ENCODE measurements at places on chromosomes 4 and X.
A peak's percentile ranks its signal among the peaks of the same experiment; 100 is the strongest.

- no peaks in the 10 kb centered on the region for H3K4me1 ChIP-seq
- H3K27me3 ChIP-seq, result no peaks in the 10 kb centered on the region
- H3K36me3 ChIP-seq, result no peaks in the 10 kb centered on the region
- DNase-seq, result no peak
Measured at GRCh38 chr4:76831711-76832373, 66.1 kb downstream of the SOWAHB start.

DNA sequence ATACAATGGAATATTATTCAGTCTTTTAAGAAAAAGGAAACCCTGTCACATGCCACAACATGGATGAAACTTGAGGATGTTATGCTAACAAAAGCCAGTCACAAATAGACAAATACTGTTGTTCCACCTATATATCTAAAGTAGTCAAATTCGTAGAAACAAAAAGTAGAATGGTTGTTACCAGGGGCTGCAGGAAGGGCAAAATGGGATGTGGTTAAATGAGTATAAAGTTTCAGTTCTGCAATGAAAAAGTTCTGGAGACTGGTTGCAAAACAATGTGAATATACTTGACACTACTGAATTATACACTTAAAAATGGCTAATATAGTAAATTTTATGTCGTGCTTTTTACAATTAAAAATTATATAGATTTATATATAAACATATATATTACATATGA lies 12.2 kb downstream of the SPOCK3 start:
- H3K4me1 ChIP-seq, result no peaks in the 10 kb centered on the region
- H3K4me3 ChIP-seq, result no peak overlapping the region
- no peaks in the 10 kb centered on the region for H3K27me3 ChIP-seq
- no peaks in the 10 kb centered on the region for H3K36me3 ChIP-seq
- no peak for DNase-seq

DNA sequence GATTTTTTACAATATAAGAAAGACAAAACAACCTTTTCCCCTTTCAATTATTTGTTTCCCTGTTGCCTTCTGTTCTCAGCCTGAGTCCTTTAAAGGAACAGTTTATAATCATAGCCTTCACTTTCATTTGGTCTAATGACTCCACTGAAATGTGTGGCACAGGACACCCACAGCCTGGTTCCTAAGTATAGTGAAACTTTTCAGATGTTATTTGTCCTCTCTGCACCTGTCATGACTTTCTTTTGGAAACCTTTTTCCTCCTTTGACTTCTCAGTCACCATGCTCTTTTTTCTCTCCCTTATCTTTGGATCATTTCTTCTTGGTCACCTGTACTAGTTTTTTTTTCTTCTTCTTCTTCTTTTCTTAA lies 237.8 kb upstream of the ANXA3 start:
- no peak for DNase-seq
- no peaks in the 10 kb centered on the region for H3K36me3 ChIP-seq
- no peaks in the 10 kb centered on the region for H3K27me3 ChIP-seq

DNA sequence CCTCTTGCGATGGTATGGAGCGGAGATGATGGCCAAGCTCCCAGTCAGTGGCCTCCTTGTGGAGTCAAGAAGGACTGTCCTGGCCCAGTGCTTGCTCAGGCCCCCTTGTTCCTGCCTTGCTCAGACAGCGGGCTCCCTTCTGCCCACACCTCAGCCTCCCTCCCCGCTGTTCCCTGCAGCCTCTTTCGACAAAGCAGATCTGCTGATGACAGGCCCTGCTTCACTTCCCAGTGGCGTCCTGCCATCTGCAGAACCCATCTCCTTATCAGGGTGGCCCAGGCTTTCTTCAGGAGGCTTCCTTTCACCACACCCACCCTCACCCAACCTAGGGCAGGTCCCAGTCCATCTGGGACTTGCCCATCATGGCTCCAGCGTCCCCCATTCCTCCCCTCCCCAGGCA lies 80.0 kb downstream of the CLDN34 start:
- no peak overlapping the region for H3K4me3 ChIP-seq
- DNase-seq, result no peak
- no peaks in the 10 kb centered on the region for H3K36me3 ChIP-seq
- H3K27ac ChIP-seq, result no peak overlapping the region
- no peaks in the 10 kb centered on the region for H3K27me3 ChIP-seq

DNA sequence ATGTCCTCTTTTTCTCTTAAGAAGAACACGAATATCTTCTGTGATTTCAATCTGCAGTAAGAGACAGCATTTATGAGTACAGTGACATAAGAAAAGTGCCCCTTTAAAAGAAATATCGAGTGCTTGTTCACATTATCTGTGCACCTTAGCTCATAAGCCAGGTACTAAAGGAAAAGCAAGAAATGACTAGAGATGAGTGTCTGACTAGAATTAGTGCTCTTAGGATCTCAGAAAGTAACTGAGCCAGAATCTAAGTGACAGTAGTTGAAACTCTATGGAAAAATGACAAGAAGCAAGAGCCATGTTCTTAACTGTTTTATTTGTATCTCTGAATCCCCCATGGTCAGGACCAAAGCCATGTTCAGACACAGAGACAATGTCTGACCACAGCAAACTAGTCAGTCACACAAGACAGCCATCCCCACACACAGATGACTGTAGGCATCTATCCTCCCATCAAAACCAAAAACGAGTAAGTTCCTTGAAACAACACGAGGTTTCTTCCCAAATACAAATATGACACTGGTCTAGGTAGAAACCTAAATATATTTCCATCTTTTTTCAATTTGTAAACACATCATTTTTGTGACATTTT lies 36.8 kb downstream of the ACSL4 start:
- no peaks in the 10 kb centered on the region for H3K4me1 ChIP-seq
- no peaks in the 10 kb centered on the region for H3K27me3 ChIP-seq
- H3K27ac ChIP-seq, result no peak overlapping the region

GRCh38 chr4:20493761-20494353 lies 206.4 kb upstream of the PACRGL start:
- H3K36me3 ChIP-seq, result no peaks in the 10 kb centered on the region
- H3K4me3 ChIP-seq, result no peak overlapping the region
- no peak for DNase-seq
- no peaks in the 10 kb centered on the region for H3K4me1 ChIP-seq

DNA sequence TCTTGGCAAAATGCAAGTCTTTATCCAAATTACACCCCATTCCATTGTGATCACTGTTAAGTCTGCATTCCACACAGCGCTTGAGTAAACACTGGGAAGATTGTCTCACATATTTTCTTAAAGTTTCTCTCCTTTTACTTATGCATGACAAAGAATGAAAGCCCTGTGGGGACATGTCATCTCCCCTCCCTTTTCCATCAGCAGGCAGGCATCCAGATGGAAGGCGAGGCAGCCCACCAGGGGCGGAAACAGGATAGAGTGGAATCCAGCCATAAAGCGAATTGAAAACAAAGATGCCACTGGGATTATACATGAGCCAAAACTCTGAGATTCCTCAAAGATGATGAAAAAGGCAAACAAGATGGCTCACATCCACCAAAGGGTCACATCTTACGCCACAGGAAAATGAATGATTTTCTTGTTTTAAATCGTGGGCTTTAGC lies 78.2 kb downstream of the AFAP1 start:
- H3K4me3 ChIP-seq, result no peak overlapping the region
- H3K27me3 ChIP-seq, result no peaks in the 10 kb centered on the region
- DNase-seq, result no peak
- H3K36me3 ChIP-seq, result no peaks in the 10 kb centered on the region
- H3K27ac ChIP-seq, result no peak overlapping the region
- peaks cover 5% of the 10 kb centered on the region for H3K4me1 ChIP-seq

- no peaks in the 10 kb centered on the region for H3K4me1 ChIP-seq
- no peaks in the 10 kb centered on the region for H3K36me3 ChIP-seq
- H3K27ac ChIP-seq, result no peak overlapping the region
- DNase-seq, result no peak
- H3K27me3 ChIP-seq, result peaks cover 7% of the 10 kb centered on the region
- H3K4me3 ChIP-seq, result no peak overlapping the region
Measured at GRCh38 chr4:121457278-121457875, 76.6 kb upstream of the QRFPR start.

DNA sequence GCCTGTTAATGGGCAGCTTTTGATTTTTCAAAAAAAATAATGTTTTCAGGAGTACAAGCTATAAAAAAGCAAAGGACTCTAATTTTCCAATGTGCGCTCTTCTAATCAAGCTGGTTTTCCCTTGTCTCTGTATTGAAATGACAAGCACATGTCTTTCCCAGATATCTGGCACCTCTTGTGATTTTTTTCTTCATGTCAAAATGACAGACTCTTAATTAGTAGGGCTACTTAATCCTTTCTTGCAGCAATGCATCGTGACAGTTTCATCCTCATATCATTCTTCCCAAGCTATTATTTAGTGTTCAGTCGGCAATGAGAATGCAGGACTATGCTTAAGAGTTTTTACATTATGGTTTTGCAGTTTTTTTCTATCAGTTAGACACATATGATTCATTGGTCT lies 139.5 kb downstream of the MAGEC1 start:
- no peaks in the 10 kb centered on the region for H3K27me3 ChIP-seq
- no peak overlapping the region for H3K4me3 ChIP-seq
- H3K27ac ChIP-seq, result no peak overlapping the region
- no peaks in the 10 kb centered on the region for H3K36me3 ChIP-seq

DNA sequence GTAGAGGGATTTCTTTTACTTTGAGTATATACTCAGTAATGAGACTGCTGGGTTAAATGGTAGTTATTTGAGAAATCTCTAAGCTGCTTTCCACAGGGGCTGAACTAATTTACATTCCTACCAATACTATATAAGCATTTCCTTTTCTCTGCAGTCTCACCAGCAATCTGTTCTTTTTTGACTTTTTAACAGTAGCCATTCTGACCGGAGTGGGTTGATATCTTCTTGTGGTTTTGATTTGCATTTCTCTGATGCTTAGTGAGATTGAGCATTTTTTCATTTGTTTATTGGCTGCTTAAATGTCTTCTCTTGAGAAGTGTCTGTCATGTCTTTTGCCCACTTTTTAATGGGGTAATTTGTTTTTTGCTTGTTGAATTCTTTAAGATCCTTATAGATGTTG lies 43.3 kb downstream of the SPCS3 start:
- no peaks in the 10 kb centered on the region for H3K27me3 ChIP-seq
- H3K4me1 ChIP-seq, result no peaks in the 10 kb centered on the region
- H3K4me3 ChIP-seq, result no peak overlapping the region
- H3K36me3 ChIP-seq, result no peaks in the 10 kb centered on the region
- DNase-seq, result no peak

GRCh38 chrX:103919270-103919637 lies 43.2 kb upstream of the TMSB15B start:
- H3K4me3 ChIP-seq, result peak overlapping the region; percentile 58
- H3K27me3 ChIP-seq, result no peaks in the 10 kb centered on the region
- no peak for DNase-seq

DNA sequence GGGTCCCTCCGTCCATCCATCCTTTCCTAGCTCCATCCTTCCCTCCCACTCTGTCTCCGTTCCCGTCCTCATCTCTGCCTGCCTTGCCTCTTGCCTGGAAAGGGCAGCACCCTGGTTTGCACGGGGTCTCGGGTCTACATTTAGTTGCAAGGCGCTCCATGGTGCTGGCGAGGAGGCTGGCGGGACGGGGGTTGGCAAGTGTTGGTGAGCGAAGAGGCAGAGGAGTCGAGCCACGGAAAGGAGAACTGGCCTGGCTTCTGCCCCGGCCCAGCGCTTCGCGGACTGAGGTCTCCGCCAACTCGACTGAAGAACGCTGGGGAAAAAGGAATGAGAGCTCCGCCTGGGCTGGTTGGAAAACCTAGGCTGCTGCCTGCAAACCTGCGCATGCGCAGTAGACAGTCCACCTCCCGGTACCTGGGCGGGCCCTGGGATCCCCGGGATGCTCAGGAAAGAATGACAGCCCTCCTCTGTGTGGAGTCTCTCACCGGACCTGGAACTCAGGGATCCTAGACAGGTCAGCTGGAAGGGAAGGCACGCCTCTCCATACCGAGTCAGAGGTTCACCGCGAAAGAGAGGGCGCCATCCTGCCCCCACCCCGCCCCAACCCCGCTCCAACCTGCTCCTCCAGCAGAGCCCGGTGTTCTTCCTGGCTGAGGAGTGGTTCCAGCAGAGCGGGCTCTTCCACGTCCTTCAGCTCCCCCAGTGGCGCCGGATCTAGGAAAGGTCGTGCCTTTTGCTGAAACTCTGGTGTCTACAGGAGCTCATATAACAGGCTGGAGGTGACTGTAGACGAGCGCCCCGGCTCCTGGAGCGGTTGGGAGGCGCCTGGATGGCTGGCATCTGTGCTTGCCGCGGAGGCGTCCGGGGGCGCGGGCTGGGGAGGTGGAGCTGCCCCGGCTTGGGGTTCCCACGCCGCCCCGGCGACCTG lies 6.0 kb downstream of the FRG2 start:
- H3K4me3 ChIP-seq, result peak overlapping the region; percentile 19
- H3K27me3 ChIP-seq, result peaks cover 17% of the 10 kb centered on the region
- DNase-seq, result no peak
- H3K27ac ChIP-seq, result no peak overlapping the region

- no peaks in the 10 kb centered on the region for H3K27me3 ChIP-seq
- no peaks in the 10 kb centered on the region for H3K4me1 ChIP-seq
- H3K4me3 ChIP-seq, result no peak overlapping the region
- no peak overlapping the region for H3K27ac ChIP-seq
Measured at GRCh38 chr4:38829237-38829636, 24.6 kb upstream of the TLR1 start.

DNA sequence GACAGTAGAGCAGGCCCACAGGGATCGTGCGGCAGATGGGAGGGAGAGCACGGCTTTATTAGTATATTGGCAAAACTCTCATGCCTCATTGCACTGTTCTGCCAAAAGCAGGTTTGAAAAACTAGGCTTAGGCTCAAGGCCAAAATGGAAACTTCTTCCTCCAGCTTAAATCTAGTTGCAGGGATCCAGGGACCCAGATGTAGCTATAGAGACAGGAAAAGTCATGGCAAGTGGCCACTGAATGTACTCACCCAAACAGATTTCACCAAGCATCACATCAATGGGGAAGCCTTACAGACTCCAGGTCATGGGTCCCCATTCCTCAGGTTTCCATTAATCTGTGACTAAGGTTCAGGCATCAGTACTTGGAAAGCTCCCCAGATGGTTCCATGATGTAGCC lies 149.2 kb downstream of the STK32B start:
- H3K27me3 ChIP-seq, result no peaks in the 10 kb centered on the region
- DNase-seq, result no peak
- H3K4me1 ChIP-seq, result no peaks in the 10 kb centered on the region
- no peak overlapping the region for H3K4me3 ChIP-seq
- no peaks in the 10 kb centered on the region for H3K36me3 ChIP-seq

- H3K27me3 ChIP-seq, result no peaks in the 10 kb centered on the region
- H3K4me3 ChIP-seq, result no peak overlapping the region
- no peaks in the 10 kb centered on the region for H3K36me3 ChIP-seq
Measured at GRCh38 chr4:107129076-107129475, 93.0 kb upstream of the DKK2 start.

Data from effector memory CD4-positive, alpha-beta T cell (primary cell).